CD14-positive monocyte (primary cell): ENCODE measurements at places on chromosomes 3 and 15.

- DNase-seq = no peak
Observed at GRCh38 chr3:3351226-3351625, 171.7 kb upstream of the CRBN start.

- no peak for DNase-seq
Observed at GRCh38 chr3:7547826-7548225, 686.9 kb downstream of the GRM7 start.

DNA sequence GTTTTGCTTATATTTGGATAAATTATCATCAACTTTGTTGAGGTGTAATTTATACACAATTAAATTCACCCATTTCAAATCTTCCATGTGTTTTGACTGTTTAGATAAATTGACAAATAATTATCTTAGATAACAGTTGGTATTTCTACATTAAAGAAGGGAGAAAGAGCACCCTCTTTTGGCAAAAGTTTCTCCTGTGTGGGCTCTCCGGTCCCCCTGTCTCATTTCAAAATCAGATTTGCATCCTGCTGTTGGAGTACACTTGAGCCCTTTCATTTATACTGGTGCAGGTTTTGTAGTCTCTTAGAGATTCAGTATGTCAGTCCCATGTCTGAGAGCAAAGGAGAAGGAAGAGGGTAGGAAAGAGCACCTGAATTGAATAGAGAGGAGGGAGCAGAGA lies 49.4 kb downstream of the NKIRAS1 start:
- DNase-seq = no peak

DNA sequence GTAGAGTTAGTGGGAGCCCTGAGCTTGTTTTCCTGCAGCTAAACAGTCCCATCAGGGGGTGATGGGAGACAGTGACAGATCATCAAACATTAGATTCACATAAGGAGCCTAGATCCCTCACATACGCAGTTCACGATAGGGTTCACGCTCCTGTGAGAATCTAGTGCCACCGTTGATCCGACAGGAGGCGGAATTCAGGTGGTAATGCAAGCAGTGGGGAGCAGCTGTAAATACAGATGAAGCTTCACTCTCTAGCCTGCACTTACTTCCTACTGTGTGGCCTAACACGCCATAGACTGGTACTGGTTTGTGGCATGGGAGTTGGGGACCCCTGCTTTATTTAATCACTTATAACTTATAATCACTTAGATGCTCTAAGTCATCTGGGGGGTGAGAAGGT lies 179.1 kb downstream of the AKAP13 start:
- DNase-seq = no peak

- DNase-seq = no peak
Observed at GRCh38 chr3:4994823-4995499, 15.7 kb downstream of the BHLHE40 start.

DNA sequence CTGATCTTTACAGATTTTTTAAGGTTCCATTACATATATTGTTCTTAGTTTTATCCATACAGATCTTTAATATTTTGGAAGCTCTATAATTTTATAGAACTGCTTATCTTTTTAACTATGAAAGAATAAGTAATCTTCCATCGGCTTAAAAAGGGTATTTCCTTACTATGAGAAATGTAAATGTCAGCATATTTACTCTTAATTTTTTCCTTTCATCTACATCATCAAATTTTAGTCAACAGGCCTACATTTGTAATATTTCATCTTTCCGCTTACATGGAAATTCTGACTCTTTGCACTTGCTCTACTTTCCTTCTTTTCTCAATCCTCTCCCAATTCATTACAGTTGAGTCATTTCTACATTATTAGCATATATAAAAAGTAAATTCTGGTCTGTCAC lies 111.3 kb upstream of the GOLGA6L6 start:
- no peak for DNase-seq
